ENCODE measurements at places on chromosomes 2 and 18. TPM values are rescaled to one million over a fixed set of nuclear protein-coding genes. Genes with fewer than 3 reads are reported as not detected.

The POTEC gene
- total RNA-seq = not detected

The RPL31 gene
- 1,324 TPM for total RNA-seq

The ASB18 gene
- not detected for total RNA-seq

The B4GALT6 gene
- total RNA-seq = 0.41 TPM

The FOXD4L1 gene
- total RNA-seq = 0.23 TPM
